ENCODE measurements at places on chromosomes 16 and 17.

DNA sequence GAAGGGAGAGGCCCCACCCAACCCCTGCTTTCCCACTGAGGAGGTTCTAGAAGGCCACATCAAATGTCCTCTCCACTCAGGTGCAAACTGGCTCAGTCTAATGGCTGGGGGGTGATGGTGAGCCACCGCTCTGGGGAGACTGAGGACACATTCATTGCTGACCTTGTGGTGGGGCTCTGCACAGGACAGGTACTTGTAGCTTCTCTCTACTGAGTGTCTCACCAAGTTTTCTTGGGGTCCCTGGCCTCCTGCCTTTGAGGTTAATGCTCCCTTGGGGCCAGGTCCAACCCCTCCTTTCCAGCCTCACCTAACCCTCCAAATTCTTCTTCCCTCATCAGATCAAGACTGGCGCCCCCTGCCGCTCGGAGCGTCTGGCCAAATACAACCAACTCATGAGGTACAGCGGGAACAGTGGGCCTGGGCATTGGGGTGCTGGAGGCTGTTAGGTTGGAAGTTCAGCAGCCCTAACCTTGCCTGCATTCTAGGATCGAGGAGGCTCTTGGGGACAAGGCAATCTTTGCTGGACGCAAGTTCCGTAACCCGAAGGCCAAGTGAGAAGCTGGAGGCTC lies 5.7 kb downstream of the ENO3 start:
- peak; percentile 14 for DNase-seq

DNA sequence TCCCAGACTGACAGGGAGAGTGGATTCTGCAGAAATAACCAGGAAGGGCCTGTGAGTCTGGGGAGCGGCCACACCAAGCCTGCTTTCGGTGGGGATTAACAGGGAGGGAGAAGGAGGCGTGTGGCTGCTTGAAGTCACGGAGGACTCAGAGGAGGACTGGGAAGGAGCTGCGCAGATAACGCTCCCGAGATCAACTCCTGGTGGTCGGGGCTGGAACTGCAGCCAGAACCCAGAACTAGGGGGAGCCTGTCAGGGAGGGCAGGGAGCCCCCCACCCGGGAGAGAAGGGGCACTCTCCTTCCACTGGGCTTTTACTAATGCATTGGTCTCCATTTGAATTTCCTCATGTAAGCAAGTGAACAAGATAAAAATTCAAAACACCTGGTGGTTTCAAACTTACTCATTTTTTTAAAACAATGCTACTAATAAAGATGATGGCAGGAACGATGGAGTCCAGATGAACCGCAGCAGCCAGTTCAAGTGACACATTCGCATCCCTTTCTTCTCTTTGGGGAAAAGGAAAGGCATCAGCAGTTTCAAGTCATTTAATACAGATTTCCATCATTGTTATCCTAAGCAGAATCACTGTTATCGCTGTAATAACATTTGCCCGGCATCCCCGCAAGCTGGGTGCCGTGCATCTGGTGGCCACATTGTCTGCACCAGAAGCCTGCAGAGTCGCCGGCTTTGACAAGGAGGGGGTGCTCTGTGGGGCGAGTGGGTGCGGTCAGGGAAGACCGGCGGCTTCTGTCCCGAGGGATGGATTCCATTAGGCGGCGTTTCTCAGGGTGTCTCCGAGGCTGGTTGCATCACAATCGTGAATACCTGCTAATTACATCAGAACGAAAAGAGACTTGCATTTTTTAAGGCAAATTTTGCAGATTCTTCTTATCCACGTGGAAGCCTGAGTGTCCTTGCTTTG lies 183.0 kb downstream of the FOXL1 start:
- DNase-seq, result no peak

GRCh38 chr16:81574168-81574567 lies 129.6 kb downstream of the CMIP start:
- DNase-seq, result no peak

DNA sequence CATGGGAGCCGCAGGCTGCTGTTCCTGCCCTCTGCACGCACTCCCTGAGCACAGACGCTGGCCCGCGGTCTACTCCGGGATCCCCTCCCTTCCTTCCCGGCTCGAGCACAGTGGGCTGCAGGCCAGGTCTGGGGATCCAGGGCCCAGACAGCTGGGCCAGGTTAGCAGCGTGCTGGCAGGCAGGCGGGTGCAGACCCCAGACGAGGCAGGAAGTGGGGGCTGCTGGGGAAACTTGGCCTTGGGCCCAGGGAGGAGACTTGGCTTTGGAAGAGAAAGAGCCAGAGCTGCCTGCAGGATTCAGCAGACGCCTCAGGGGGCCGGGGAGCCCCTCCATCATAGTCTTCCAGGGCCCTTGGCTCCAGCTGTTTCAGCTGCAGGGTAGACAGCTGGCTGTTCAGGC lies 30.2 kb upstream of the ABCC3 start:
- no peak for DNase-seq

- DNase-seq, result no peak
Measured at GRCh38 chr17:46732160-46732559, 86.3 kb downstream of the WNT3 start.

DNA sequence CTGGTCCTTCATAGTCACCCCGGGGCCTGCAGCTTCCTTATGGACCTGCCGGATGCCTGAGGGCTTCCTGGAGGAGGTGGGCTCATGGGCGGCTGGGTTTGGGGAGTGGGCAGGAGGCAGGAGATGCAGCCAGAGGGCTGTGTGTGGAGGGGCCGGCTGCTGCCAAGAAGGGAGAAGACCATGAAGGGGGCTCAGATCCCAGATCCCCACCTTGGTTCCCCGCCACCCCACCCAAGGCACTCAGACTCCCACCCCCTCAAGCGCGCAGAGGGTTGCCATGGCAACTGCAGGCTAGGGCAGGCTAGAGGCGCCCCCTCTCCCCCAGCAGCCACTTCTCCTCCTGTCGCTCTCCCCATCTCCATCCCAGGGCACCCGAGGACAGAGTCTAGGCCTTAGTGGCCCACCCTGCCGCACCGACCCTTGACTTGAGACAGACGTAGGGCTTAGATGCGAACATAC lies 104.5 kb downstream of the CRLF3 start:
- DNase-seq, result no peak

DNA sequence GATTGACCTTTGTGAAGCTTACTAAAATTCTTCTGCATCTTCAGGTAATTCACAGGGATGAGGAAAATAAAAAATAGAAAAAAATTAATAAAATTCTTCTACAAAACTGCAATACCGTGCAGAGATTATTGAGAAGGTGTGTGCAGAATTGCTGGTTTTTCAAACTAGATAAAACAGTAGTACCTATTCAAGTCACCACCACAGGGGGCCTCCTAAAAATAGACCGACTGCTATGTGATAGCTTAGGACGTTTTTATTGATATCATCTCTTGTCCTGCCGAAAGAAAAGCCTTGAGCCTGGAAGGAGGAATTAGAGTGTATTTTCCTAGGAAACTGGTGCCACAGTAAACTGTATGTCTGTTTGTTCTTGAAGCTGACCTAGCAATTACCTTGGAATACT lies 325.9 kb downstream of the ZFHX3 start:
- DNase-seq, result no peak

- DNase-seq, result no peak
Measured at GRCh38 chr17:37086334-37086733, 137.6 kb downstream of the AATF start.

DNA sequence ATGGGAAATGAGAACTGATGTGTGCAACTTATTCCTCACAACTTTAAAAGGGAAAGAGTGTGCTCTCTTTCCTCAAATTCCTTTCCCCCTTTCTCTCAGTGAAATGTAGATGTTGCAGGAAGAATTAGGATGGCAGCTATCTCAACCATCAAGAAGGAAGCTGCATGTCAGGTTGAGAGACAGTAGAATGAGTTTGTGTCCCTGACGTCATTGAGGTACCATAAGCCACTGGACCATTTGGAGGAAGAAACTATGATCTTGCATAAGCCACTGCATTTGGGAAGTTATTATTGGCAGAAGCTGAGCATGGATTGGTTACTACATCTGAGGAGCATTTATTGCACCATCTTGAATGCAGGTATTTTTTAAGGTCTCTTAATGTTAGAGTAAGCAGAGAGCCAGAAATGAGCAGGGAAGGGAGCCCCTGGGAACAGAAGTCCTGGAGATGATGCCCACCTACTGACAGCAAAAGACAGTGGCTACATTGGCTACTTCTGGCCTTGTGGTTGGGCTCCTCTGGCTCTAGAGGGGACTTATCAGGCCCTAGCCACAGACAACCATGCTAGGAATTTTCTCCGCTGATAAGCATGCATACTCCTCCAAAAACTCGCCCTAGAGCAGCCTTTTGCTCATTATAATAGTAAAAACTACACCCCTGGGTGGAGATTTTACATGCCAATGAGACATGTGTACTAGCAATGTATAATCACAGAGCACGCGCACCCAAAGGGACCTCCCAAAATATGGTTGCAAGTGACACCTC lies 249.0 kb upstream of the SALL1 start:
- no peak for DNase-seq

GRCh38 chr16:67882374-67883145 lies 2.1 kb upstream of the NRN1L start:
- DNase-seq, result no peak

- DNase-seq, result no peak
Measured at GRCh38 chr17:16005636-16006035, 6.0 kb downstream of the TTC19 start.

DNA sequence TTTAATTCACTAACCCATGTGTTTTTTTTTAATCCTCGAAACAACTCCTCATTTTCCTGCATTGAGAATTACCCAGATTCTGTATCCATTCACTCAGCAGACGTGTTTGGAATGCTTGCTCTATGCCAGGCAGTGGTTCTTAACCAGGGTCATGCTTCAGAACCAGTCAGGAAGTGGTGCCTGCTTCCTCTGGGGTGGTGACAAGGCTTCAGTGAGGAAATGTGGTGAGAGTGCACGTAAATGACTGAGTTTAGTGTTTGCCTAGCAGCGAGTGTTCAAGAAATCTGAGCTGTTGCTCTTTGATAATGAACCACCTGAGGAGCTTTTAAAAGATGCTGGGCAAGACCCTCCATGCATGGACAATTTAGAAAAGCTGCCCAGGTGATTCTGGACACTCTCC lies 9.9 kb downstream of the ZFP90 start:
- no peak for DNase-seq
